Small intestine (tissue), 16 donors: ENCODE measurements at places on chromosomes 7 and 10. TPM values are rescaled to one million over a fixed set of nuclear protein-coding genes. Genes with fewer than 3 reads are reported as not detected.
A peak's percentile ranks its signal among the peaks of the same experiment; 100 is the strongest.

The COL13A1 gene
- 6.6 TPM for polyA plus RNA-seq

- DNase-seq: no peak
Observed at GRCh38 chr10:130453036-130453720, 317.0 kb downstream of the GLRX3 start.

DNA sequence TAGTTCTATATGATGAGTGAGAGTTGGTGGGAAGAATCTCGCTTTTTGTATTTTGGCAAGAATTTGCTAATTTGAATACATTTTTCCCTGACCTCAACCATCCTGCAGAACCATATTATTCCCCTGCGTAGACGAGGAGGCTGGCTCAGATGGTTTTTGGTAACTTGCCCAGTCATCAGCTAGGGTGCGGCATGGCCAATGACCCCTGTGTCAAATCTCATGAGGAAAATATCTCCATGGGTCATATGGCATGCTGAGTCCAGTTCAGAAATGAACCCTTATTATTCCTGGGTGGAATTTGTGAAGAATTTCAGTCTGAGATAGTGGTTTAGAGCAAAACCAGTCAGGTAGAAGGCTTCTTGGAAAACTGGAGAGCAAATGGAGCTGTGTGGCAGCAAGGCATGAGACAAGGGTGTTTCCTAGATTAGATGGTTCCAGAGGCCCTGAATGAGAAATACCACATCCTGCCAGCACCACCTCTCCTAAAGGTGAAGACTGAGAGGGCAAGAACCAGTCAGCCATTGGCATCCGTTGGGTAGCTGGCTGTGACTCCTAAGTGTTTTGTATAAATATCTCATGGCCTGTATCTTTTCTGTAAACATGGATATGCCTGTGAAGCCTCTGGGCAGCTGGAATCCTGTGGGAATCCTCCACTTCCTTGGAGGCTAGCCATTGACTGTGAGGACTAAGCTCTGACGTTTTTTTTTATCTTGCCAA, 5.8 kb upstream of the UPP1 start:
- DNase-seq: no peak

- peak; percentile 32 for DNase-seq
Observed at GRCh38 chr10:74987339-74988053, 124.0 kb upstream of the SAMD8 start.

DNA sequence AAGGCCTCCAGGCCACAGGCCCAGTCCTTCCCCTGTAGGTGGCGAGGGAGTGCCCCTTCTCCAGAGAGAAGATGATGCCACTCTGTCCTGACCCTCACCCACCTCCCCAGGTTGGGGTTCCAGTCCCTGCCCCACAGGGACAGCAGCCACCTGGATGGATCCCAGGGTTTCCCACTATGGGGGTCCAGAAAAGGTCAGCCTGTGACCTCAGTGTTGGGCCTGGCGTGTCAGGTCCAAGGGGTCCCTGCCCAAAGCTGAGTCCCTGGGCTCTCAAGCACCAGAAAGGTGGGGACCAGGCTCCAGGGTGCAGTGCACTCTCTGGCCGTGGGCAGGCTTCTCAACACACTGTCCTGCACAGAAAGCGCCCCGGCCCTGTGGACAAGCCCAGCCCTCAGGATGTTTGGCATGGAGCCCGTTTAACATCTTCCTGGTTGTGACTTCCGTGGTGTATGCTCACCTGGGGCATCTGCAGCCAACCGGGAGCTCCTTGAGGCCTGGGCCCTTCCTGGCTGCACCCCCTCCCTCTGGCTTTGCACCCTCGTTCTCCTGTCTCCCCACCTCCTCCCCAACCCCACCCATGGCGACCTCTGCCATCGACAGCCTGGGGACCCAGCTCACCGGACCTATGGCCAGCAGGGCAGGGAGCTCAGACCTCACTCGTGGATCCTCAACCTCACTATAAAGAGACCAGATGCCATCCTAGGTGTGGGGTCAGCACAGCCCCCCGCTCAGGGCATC, 58.3 kb upstream of the PPP2R2D start:
- no peak for DNase-seq
